ENCODE measurements at places on chromosomes 11 and 22.

- DNase-seq = no peak
Measured at GRCh38 chr11:110379261-110379660, 50.5 kb upstream of the FDX1 start.

GRCh38 chr22:42623756-42624441, 9.2 kb upstream of the POLDIP3 start:
- DNase-seq = no peak

GRCh38 chr22:38228873-38229740, 27.3 kb downstream of the MAFF start:
- DNase-seq = no peak

DNA sequence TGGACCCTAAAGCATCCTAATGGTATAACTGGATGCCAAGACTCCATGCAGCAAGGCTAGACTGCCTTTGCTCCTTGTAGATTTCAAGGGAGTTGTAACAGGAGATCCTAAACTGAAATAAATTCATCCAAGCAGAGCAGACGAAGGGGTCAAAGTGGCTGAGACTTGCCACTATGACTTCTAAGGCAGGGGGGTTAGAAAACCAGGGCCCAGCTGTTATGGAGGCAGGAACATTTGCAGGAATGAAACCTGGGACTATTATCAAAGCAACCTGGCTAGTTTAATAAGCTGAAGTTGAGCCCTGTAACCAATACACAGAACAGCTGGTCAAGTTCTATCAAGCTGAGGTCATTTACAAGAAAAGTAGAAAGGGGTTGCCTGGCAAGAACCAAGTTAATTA, 122.2 kb upstream of the TRPC6 start:
- no peak for DNase-seq

DNA sequence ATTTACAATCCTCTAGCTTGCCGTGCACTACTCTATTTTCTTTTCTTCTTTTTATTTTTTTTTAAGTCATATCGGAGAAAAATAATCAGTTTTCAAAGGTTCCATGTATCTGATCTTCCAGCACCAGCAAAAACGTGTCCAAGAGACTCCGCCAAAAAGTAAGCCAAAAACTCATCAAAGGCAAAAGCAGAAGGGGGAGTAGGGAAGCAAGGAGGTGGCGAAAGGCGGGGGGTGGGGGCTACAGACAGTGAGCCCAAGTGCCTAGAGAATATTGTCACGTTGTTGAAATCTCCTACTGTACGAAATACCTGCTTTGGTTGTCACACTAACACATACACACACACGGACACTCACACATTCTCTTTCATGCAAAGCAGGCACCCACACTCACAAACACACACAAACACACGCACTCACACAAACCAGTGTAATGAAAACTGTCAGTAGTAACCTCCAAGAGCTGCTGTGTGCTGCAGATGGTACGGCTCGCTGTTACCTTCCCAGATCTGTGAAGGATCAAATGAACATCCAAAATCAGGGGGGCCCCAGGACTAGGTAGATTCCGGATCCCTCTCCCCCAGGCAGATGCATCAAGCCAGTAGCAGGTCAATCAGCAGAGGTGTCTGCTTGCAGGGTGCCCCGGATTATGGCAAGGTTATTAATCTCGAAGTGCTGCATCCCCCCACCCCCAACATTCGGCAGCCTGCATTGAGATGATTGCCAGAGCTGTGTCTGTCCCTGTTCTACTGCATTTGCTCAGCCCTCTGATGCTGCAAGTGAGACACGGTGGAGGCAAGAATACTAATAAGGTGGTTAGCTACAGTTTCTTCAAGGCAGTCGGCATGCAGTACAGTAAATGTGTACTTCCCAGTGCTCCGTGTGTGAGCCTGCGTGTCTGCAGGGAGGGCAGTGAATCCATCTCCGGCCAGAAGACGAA, at the start of gene LRRC4C:
Gene LRRC4C, minus strand, starts transcription at position 188 of the 937 bp plus-strand sequence.
- no peak for DNase-seq

DNA sequence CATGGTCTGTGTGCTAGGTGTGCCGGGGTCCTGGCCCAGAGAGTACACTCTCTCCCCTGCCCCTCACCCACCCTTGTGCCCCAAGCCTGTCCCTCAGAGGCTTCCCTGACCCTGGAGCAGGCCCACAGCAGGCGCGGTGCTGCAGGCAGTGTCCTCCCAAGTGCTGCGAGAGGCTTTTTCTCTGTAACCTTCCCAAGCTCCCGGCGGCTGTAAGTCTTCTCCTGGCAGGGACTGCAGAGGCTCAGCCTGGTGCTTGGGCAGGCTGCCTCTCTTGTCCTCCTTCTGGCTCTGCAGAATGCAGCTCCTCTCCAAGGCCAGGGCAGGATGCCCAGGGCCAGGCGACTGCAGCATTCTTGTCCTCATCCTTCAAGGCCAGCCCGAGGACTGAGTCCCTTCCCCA, 15.9 kb downstream of the RFPL1 start:
- no peak for DNase-seq

DNA sequence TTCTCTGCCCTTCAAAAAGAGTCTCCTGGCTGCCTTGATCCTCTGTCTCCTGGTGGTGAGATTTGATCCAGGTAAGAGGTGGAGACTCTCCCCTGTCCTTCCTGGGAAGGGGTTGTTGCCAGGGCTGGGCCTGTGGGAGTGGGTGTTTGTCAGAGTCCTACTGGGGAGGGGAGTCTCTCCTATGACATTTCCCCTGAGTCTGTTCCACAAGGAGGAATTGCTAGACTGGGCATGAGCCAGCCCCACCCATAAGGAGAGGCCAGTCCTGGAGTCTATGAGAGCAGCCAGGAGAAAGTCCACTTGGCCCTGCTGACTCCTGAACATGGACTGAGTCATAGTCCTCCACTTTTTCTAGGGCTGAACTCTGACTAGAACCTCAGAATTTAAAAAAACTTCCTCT, 7.4 kb downstream of the PEX26 start:
- no peak for DNase-seq

GRCh38 chr22:37030560-37031281, 11.2 kb downstream of the MPST start:
- no peak for DNase-seq

- DNase-seq = no peak
Measured at GRCh38 chr11:110473706-110474105, 44.0 kb downstream of the FDX1 start.

DNA sequence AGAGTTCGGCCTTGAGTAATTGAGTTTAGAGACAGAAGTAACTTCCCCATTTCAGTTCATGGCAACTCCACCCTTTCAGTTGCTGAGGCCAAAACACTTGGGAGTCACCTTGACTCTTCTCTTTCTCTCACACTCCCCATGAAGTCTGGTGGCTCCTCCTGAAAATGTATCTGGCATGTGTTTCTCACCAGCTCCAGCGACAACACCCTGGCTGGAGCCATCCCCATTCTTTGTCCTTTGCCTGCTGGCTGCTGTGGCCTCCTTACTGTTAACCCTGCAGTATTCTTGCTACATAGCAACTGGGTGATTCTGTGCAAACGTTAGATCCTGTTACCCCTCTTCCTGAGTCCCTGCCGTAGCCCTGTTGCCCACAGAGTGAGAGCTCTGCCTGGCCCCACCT, 23.8 kb downstream of the SLC6A5 start:
- no peak for DNase-seq

- DNase-seq = no peak
Measured at GRCh38 chr11:36357831-36358230, 61.7 kb downstream of the PRR5L start.

DNA sequence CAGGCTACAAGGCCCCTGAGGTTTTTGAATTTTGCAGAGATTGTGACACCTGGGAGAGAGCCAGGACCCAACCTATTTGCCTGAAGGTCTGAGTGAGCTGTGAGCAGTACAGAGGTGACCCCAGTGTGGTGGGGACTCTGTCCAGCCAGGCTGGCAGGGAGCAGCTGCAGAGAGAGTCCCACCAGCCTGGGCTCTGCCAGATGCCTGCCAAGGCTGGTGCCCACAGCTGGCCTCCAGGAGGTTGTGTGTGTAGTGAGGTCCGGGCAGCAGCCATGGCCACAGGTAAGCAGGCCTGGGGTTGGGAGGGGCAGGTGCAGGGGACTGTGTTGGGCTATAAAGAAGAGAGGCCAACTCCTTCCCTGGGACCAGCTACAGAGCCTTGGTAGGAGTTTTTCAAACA, 144.8 kb downstream of the CRYBB2 start:
- no peak for DNase-seq

GRCh38 chr11:72349616-72350218, 84.6 kb downstream of the CLPB start:
- DNase-seq = no peak

GRCh38 chr11:5065027-5065426, 4.3 kb upstream of the OR52E1 start:
- no peak for DNase-seq
